ENCODE measurements at places on chromosomes 16 and 17. TPM values are rescaled to one million over a fixed set of nuclear protein-coding genes. Genes with fewer than 3 reads are reported as not detected.

GRCh38 chr17:7477392-7478275, 1.8 kb downstream of the ZBTB4 start:
- H3K4me3 ChIP-seq = peak overlapping the region; percentile 96
- peaks cover 2% of the 10 kb centered on the region for H3K36me3 ChIP-seq
- H3K27me3 ChIP-seq = no peaks in the 10 kb centered on the region
- peaks cover 43% of the 10 kb centered on the region for H3K4me1 ChIP-seq
- H3K27ac ChIP-seq = peak overlapping the region; percentile 89

- H3K27ac ChIP-seq = no peak overlapping the region
- peaks cover 2% of the 10 kb centered on the region for H3K36me3 ChIP-seq
Measured at GRCh38 chr17:50514936-50515702, 6.9 kb downstream of the MYCBPAP start.

DNA sequence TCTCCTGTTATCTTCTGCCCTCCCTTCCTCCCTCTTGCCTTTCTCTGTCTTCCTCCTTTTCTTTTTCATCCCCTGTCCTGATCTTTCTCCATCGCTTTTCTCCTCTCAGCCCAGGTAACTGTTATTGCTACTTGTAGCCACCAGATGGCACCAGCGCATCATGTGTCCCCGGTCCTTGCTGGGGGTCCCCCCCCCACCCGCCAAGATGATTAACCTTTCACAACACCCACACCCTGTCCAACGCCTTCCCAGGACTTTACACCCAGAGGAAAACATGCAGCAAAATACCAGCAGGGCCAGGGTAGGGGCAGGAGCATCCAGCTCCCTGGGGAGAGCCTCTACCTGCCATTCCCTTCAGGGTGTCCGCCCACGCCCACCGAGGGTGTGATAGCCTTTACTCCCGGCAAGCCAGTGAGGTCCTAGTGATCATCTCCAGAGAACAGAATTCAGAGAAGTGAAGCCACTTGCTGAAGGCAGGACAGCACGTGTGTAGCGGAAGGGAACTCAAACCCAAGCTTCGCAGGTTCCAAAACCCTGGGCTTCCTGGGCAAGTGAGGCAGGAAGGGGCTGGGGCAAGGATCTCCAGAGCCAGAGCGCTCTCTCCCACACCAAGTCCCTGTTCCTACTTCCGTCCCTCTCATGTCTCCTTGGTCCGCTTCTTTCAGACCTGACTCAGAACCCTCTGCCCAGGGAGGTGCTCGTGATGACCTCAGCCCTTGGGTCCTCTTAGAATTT, 13.4 kb upstream of the TAC4 start:
- no peak overlapping the region for H3K4me3 ChIP-seq
- H3K4me1 ChIP-seq = peaks cover 13% of the 10 kb centered on the region
- H3K27ac ChIP-seq = no peak overlapping the region
- peaks cover 10% of the 10 kb centered on the region for H3K27me3 ChIP-seq
- H3K36me3 ChIP-seq = peaks cover 3% of the 10 kb centered on the region
- DNase-seq = peak; percentile 34

- no peak overlapping the region for H3K27ac ChIP-seq
- no peak for DNase-seq
- H3K4me1 ChIP-seq = no peaks in the 10 kb centered on the region
- H3K27me3 ChIP-seq = no peaks in the 10 kb centered on the region
- no peak overlapping the region for H3K4me3 ChIP-seq
- H3K36me3 ChIP-seq = no peaks in the 10 kb centered on the region
Measured at GRCh38 chr16:35431829-35432663, 1972.6 kb downstream of the TP53TG3F start.

- no peaks in the 10 kb centered on the region for H3K36me3 ChIP-seq
- DNase-seq = no peak
- H3K4me1 ChIP-seq = no peaks in the 10 kb centered on the region
Measured at GRCh38 chr16:58842746-58843145, 108.6 kb upstream of the GOT2 start.

- H3K27me3 ChIP-seq = peaks cover 2% of the 10 kb centered on the region
- DNase-seq = no peak
- no peaks in the 10 kb centered on the region for H3K4me1 ChIP-seq
- no peaks in the 10 kb centered on the region for H3K36me3 ChIP-seq
- H3K4me3 ChIP-seq = no peak overlapping the region
- H3K27ac ChIP-seq = no peak overlapping the region
Measured at GRCh38 chr17:73342541-73343167, 30.9 kb upstream of the CDC42EP4 start.

DNA sequence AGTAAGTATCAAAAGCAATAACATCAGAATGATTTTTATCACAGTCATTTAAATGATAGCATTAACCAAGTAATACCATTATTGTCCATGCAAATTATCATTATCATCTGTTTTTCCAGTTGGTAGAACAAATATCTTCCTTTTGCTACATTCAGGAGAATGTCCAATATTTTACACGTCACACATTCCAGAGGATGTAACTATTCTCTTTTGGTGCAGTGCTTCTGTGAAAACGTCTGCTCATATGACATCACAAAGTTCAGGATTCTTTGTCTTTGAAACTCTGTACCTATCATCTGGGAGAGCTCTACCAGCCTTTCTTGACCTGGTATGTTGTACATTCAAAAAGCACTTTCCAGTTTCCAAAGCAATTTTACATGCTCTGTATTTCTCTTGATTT, 40.2 kb upstream of the PITPNM3 start:
- no peak overlapping the region for H3K27ac ChIP-seq
- peaks cover 5% of the 10 kb centered on the region for H3K4me1 ChIP-seq
- H3K4me3 ChIP-seq = no peak overlapping the region

DNA sequence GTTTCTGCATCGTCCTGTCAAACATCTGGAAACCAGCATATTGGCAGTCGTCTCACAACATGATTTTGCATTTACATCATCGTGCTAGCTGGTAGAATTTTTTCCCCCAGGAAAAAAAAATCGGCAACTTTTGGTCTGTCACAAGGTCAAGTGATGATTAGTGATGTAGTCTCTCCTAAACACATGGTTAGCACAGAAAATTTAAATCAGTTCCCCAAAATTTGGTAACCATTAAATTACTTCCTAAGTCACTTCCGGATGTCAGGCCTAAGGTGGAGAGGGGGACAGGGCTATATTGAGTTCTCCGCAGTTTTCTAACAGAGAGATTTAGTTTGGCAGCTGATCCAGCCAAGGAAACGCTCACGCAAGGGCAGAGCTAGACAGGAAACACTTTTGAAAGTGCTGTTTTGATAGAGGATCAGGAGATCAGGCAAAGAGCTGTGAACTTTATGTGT, 271.0 kb upstream of the TBX2 start:
- no peak overlapping the region for H3K4me3 ChIP-seq
- H3K4me1 ChIP-seq = peaks cover 7% of the 10 kb centered on the region
- H3K36me3 ChIP-seq = no peaks in the 10 kb centered on the region
- no peak for DNase-seq
- H3K27me3 ChIP-seq = no peaks in the 10 kb centered on the region

DNA sequence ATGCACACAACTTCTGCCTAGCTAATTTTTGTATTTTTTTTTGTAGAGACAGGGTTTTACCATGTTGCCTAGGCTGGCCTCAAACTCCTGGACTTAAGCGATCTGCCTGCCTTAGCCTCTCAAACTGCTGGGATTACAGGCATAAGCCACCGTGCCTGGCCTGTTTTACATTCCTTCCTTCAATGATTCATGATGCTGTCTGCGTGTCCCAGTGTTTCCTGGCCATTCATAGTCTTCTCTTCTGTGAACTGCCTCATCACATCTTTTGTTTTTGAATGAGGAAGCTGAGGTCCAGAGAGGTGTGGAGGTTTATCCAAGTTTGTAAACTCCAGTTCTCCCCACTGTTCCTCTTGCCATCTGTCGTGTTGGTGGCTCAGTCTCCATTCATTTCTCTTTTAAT, 64.5 kb upstream of the MED9 start:
- H3K4me1 ChIP-seq = peaks cover 22% of the 10 kb centered on the region
- H3K36me3 ChIP-seq = no peaks in the 10 kb centered on the region
- no peak overlapping the region for H3K4me3 ChIP-seq
- H3K27me3 ChIP-seq = peaks cover 9% of the 10 kb centered on the region

DNA sequence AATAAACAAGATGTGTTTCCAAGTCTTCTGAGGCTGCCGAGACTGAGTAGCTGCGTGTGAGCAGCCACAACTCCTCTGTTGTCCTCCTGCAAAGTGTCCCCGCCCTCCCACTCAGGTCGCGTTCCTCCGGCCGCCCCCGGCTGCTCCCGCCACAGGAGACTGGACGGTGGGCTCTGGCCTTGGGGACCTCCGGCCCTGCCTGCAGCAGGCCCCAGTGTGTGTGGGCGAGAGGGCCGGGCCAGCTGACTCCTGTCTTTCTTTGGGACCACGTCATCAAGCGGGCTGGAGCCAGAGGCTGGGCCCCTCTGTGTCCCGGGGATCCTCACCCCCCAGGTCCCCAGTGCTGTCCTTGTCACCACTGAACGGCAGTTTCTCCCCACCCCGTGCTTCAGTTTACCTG, 175.3 kb downstream of the NPIPB11 start:
- no peak overlapping the region for H3K4me3 ChIP-seq
- no peaks in the 10 kb centered on the region for H3K36me3 ChIP-seq
- DNase-seq = no peak
- H3K4me1 ChIP-seq = peaks cover 2% of the 10 kb centered on the region
- no peaks in the 10 kb centered on the region for H3K27me3 ChIP-seq

DNA sequence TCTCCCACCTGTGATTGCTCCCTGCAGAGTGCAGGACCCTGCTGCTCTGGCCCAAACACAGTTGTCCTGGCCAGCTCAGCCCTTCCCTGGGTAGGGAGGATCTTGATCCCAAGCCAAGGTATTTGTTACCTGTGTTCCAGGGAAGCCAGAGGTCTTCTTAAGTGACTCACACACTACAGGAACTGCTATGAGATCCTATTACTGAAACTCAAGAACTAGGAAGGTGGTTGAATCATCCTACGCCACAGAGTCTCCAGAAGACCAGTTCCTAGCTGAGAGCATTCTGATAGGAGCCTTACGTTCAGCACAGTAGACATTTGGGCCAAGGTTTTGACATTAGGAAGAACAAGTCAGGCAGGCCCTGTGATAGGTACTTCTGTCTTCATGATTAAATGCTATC, 12.0 kb downstream of the CHST6 start:
- no peak for DNase-seq
- no peak overlapping the region for H3K27ac ChIP-seq
- H3K4me3 ChIP-seq = no peak overlapping the region
- peaks cover 36% of the 10 kb centered on the region for H3K27me3 ChIP-seq
- H3K36me3 ChIP-seq = peaks cover 3% of the 10 kb centered on the region

DNA sequence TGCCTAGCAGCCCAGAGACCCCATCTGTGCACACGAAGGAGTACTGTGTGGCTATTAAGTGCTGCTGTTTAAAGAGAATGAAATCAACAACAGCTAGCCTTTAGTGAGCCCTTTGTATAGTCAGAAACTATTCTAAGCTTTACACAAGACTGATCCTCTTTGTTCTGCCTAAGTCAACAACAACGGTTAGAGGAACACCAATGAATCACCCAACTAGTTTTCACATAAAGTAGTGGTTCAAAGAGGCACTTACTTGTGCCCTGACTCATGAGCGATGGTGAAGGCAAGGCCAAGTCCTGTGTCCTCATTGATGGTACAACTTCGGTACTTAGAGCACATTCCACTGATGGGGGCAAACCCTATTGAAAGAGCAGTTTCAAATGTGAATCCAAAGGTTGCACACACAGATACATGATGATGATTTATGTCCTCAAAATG, 75.8 kb downstream of the ADAMTS18 start:
- no peak overlapping the region for H3K4me3 ChIP-seq
- H3K27ac ChIP-seq = no peak overlapping the region
- no peak for DNase-seq
- H3K27me3 ChIP-seq = peaks cover 15% of the 10 kb centered on the region
- H3K36me3 ChIP-seq = no peaks in the 10 kb centered on the region

- peaks cover 3% of the 10 kb centered on the region for H3K4me1 ChIP-seq
- H3K36me3 ChIP-seq = no peaks in the 10 kb centered on the region
- no peak overlapping the region for H3K27ac ChIP-seq
- peaks cover 6% of the 10 kb centered on the region for H3K27me3 ChIP-seq
- no peak overlapping the region for H3K4me3 ChIP-seq
- no peak for DNase-seq
Measured at GRCh38 chr16:68770671-68771070, 33.6 kb downstream of the CDH1 start.

DNA sequence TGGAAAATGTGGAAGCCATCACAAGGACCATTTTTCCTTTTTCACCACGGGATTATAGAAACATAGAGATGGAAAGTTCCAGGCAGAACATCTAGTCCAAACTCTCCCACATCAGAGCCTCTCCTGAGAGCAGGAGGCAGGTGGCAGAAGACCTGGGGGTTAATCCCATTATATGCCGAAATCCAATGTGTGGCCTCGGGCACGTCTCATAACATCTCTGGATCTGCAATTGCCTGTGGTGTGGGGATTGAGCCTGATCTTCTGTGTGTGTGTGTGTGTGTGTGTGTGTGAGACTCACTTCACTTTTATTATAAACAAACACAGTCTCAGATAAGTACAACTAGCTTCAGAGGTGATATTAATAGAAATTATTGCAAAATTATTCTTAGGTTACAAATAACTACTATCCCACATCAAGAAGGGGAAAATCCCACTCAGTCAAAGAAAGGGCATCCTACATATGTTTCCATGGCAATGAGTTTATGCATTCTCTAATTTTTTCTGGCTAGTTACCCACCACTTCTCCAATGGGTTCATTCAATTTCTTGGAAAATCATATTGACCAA, 199.1 kb downstream of the FOXL1 start:
- no peaks in the 10 kb centered on the region for H3K36me3 ChIP-seq
- H3K27me3 ChIP-seq = peaks cover 36% of the 10 kb centered on the region
- DNase-seq = no peak
- peaks cover 4% of the 10 kb centered on the region for H3K4me1 ChIP-seq
- H3K4me3 ChIP-seq = no peak overlapping the region

The TP53TG3F gene
- not detected for total RNA-seq

The CD300E gene
- 5.7 TPM for total RNA-seq

The SOX15 gene
- not detected for total RNA-seq

The FBXL16 gene
- total RNA-seq = 35.3 TPM

The CHP2 gene
- total RNA-seq = not detected

The RNF157 gene
- total RNA-seq = 45.3 TPM

The HNF1B gene
- total RNA-seq = not detected

The PRAC1 gene
- not detected for total RNA-seq

The SLC35B1 gene
- 63.8 TPM for total RNA-seq

The SPATA2L gene
- 30.8 TPM for total RNA-seq

Measured in T-helper 17 cell (primary cell).